Activated gamma-delta T cell treated with anti-CD3 and anti-CD28 coated beads, Interleukin-2, amount 50 U/mL, for 16 hours (primary cell): ENCODE measurements at places on chromosomes 12 and 14.

- no peak for DNase-seq
Measured at GRCh38 chr12:131118371-131118770, 164.7 kb downstream of the ADGRD1 start.

DNA sequence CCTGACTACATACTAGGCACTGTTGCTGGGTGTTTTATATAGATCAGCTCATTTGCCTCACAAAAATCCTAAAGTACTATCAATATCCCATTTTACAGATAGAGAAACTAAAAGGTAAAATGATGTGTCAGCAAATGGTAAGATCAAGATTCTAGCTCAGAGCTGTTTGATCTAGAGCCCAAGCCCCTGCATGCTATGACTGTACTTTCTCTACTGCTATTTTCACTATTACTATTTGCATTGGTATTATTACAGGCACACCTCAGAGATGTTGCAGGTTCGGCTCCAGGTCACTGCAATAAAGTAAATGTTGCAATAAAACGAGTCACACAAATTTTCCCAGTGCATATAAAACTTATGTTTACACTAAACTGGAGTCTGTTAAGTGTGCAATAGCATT lies 10.9 kb downstream of the ISCU start:
- no peak for DNase-seq

DNA sequence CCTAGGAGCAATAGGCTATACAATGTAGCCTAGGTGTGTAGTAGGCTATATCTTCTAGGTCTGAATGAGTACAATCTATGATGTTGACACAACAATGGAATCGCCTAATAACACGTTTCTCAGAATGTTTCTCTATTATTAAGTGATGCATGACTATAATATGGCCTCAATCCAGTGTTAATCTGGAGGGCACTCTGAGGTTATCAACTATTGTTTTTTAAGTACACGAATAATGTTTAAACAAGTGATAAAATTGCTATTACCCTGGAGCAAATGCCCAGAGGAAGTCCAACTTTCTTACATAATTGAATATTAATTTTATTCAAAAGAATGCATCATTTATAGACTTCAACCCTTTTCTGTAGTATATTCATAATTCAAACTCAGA lies 16.4 kb upstream of the CNIH1 start:
- DNase-seq, result no peak

DNA sequence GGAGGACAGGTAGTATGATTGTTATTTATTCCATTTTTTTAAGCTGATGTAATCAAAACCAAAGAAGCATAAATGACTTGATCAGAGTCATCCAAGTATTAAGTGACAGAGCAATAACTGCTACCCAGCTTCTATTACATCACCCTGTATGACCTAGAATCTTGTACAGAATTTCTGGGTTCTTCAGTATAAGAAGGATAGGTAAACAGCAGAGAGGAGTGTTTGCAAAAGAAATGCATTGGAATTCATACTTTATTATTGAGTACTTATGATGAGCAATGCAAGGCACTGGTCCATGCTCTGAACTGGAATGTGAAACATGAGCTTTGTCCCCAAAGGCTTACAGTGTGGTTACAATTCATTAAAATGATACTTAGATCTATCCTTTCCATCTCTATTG lies 916.8 kb downstream of the DIO2 start:
- DNase-seq, result no peak

- DNase-seq, result no peak
Measured at GRCh38 chr12:92899386-92900001, 29.6 kb downstream of the EEA1 start.

DNA sequence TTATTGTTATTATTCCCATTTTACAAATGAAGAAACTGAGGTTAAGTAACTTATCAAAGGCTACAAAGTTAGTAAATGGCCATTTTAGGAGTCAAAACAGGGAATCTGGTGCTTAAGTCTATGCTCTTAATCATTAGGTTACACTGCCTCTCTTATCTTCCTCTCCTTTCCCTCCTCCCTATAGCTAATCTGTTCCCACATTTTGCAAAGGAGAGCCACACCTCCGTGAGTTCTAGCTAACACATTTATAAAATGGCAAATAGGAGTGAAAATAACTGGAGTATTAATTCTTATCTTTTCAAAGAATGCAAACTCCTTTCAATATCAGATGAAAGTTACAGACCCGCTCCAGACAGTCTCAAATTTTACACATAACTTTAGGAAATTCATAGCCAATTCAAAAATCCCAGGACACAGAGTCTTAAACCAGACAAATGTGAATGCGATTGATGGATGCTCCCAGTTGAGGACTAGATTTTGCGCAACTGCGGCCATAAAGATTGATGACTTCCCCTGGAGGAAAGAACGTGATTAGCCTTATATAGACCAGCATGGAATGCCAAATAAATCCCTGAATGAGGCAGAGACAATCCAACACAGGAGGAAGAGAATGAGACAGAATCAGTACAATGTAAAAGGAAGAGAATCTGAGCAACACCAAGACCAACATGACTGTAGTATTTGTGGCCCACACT lies 225.0 kb upstream of the ARID2 start:
- DNase-seq, result no peak

DNA sequence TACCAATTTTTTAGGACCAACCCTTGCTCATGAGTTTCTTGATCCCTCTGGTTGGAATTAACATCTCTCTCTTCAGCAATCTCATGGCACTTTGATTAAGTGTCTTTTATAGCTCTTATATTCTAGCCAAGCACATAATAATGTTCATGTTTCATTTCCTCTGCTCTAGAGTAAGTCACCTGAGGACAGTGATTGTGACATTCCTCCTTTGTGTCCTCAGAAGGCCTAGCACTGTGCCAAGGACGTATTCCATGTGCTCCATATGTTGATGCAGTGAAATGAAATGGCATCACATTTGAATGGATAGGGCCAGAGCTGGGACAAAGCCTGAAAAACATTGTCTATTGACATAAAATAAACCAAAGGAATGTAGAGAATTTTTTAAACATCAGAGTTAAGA lies 322.8 kb upstream of the PRICKLE1 start:
- no peak for DNase-seq

DNA sequence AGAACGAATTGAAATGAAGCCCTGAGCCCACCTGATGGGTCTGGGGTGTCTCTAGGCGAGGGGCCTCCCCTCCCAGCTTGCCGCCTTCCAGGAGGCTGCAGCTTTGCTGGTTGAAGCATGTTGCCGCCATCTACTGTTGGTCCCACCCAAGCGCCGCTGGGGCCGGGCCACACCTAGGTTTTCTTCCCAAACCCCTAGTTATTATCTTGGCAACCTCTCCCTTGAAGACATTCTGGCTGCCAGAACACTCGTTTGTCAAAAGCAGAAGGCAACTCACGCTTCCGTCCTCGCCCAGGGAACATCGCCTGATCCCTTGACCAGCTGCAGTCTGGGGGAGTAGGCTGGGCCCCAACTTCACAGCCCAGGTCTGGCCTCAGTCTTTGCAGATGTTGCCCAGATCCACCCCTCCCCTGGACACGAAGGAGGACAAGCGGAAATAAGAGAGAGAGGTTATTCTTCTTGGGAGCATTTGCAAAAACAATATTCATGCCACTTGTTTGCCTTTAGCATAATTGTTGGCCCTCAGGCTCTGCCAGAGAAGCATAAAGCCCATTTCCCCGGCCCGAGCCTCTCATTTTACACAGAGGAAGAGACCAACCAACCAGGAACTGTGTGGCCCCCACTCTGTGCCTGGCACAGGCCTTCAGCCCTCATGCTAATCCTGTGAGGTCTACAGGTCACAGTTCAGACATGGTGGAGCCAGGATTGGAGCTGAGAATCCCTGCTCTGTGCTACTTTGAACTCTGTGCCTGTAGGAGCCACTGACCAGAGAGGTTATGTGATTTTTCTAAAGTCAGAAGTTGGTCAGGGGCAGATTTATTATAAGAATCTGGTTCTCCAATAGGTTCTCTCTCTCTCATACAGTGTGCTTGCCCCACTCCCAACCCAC lies 6.8 kb downstream of the EMP1 start:
- DNase-seq, result no peak

DNA sequence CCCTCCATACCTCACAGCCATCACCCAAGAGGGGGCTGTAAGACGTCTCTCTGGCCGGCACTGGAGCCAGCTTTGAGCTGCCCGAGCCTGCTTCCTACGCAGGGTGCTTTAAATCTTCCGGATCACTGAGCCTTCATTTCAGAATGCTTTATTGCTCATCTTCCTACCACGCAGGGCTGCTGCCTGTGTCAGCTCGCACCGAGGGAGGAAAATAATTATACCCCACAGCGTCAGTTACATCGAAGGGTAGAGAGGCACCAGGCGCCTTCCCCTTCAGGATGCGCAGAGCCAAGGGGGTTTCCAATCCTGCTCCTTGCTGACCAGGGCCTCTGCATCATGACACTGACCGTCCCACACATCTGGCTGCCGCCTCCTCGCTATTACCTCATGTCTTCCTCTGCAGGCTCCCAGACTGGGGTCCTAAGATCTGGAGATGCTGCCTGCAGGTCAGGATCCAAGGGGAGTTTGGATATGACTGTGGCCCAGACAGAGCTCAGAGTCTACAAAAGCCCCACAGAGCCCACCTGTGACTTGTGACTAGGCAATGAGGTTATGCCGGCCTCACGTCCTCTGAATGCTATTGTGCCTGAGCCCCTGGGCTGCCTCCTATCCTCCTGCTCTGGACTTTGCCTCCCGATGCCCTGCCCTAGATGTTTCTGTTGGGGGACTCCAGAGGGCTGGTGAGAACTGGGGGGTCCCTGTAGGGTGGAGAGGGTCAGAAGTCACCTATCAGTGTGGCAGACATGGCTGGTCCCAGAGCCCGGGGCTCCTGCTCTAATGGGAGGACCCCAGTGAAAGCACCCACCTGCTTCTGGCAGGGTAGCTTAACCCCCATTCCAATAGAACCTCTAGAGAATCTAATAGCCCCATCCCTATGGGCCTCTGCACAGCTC lies 220.3 kb upstream of the RTL1 start:
- no peak for DNase-seq

GRCh38 chr14:99655521-99655920 lies 10.6 kb downstream of the HHIPL1 start:
- DNase-seq, result no peak

DNA sequence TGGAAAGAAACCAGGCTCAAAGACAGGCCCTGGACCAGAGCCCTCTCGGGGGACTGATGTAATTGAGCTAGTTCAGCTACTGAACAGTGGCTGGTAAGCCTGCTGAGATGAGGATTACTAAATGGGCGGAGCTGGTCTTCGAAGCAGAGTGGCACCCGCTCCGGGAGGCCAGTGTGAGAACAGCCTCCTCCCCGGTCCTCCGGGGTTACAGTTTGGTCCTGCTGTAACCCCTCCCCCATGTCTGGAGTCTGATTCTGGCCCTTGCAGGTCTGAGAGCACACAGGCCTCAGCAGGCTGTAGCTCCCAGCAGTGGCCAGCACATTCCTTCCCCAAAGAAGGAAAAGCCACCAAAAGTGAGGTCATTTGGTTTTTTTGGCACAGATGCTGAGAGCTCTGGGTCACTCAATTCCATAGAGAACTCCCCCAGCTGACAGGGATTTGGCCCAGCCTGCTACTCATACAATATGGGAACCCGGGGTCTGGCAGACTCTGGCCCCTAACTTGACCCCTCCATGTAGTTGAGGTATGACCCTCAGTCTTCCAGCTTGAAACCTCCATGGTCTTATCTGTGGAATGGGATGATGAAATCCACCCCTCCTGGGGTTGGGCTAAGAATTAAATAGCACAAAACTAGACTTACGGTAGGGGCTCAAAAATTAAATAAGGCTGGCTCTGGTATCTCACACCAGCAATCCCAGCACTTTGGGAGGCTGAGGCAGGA lies 39.0 kb downstream of the ACTN1 start:
- no peak for DNase-seq

DNA sequence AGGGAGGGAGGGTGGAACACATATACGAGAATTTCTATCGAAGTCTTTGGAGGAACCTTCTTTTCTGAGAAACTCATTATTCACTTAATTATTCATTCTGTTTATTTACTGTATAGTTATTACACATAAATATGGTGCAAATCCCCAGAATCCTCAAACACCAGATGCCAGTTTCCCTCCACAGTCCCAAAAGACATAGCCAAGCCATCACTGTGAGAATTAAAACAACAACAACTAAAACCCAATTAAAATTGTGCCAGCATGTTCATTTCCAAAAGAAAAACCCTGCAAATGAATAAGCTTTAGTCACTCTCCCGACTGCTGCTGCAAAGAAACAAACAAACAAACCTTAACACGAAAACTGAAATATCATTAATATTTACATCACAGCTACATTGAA lies 173.5 kb downstream of the EFCAB11 start:
- no peak for DNase-seq
